Body of pancreas (tissue), 4 donors: ENCODE measurements at places on chromosomes 4 and X. TPM values are rescaled to one million over a fixed set of nuclear protein-coding genes. Genes with fewer than 3 reads are reported as not detected.
A peak's percentile ranks its signal among the peaks of the same experiment; 100 is the strongest.

DNA sequence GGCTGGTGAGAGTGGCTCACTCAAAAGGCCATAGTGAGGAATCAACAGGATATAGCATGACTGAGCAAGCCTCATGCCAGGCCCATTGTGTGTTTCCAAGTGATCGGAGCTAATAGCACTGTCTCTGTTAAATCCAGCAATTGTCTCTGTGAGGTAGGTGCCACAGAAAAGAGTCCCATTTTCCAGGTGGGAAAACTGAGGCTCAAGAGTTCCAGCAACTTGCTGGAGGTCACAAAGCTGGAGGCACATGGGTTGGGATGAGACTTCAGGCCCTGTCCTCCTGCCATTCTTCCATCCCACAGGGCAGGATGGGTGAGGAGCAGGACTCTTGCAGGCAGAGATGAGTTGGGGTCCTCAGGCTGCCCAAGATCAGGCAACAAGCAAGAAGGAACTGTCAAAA lies 1.1 kb upstream of the CYTL1 start:
- H3K27me3 ChIP-seq = no peaks in the 10 kb centered on the region
- no peak for DNase-seq
- H3K4me1 ChIP-seq = no peaks in the 10 kb centered on the region
- no peaks in the 10 kb centered on the region for H3K36me3 ChIP-seq
- no peak overlapping the region for H3K4me3 ChIP-seq
- H3K27ac ChIP-seq = no peak overlapping the region

- no peaks in the 10 kb centered on the region for H3K27me3 ChIP-seq
- H3K36me3 ChIP-seq = no peaks in the 10 kb centered on the region
- no peak overlapping the region for H3K4me3 ChIP-seq
- H3K27ac ChIP-seq = peak overlapping the region; percentile 49
- DNase-seq = no peak
Measured at GRCh38 chr4:85476381-85476780, 1.4 kb downstream of the ARHGAP24 start.

DNA sequence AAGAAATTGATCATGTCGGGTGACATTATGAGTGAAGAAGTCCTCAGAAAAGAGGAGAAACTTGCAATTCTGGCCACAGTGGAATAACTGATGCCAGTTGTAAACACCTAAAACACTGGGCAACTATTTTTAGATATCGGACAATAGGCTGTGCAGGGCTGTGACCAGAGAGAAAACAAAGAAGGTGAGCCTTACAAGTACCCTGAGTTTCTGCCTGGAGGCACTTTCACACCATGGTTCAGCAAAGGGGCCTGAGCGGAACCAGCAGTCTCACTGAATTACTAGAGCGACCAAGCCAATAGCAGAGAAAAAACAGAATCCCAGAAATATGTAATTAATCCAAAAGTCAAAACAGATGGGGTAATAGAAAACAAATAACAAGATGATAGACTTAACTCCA lies 11.2 kb downstream of the IRAK1 start:
- no peak for DNase-seq
- H3K27ac ChIP-seq = no peak overlapping the region
- no peaks in the 10 kb centered on the region for H3K27me3 ChIP-seq
- peaks cover 32% of the 10 kb centered on the region for H3K4me1 ChIP-seq

FAM184B gene
- not detected for total RNA-seq

- H3K4me3 ChIP-seq = no peak overlapping the region
- H3K36me3 ChIP-seq = no peaks in the 10 kb centered on the region
- H3K4me1 ChIP-seq = no peaks in the 10 kb centered on the region
- no peak for DNase-seq
Measured at GRCh38 chrX:41599507-41599906, 89.3 kb upstream of the GPR34 start.

PLAC8 gene
- not detected for total RNA-seq

SMR3B gene
- total RNA-seq = not detected

BEX5 gene
- 4.3 TPM for total RNA-seq

TNIP2 gene
- total RNA-seq = 75.8 TPM

IL15 gene
- 0.66 TPM for total RNA-seq

GRCh38 chrX:148601034-148601433 lies 100.6 kb downstream of the AFF2 start:
- DNase-seq = no peak
- no peaks in the 10 kb centered on the region for H3K27me3 ChIP-seq
- no peak overlapping the region for H3K27ac ChIP-seq
- no peaks in the 10 kb centered on the region for H3K4me1 ChIP-seq
- no peak overlapping the region for H3K4me3 ChIP-seq

DNA sequence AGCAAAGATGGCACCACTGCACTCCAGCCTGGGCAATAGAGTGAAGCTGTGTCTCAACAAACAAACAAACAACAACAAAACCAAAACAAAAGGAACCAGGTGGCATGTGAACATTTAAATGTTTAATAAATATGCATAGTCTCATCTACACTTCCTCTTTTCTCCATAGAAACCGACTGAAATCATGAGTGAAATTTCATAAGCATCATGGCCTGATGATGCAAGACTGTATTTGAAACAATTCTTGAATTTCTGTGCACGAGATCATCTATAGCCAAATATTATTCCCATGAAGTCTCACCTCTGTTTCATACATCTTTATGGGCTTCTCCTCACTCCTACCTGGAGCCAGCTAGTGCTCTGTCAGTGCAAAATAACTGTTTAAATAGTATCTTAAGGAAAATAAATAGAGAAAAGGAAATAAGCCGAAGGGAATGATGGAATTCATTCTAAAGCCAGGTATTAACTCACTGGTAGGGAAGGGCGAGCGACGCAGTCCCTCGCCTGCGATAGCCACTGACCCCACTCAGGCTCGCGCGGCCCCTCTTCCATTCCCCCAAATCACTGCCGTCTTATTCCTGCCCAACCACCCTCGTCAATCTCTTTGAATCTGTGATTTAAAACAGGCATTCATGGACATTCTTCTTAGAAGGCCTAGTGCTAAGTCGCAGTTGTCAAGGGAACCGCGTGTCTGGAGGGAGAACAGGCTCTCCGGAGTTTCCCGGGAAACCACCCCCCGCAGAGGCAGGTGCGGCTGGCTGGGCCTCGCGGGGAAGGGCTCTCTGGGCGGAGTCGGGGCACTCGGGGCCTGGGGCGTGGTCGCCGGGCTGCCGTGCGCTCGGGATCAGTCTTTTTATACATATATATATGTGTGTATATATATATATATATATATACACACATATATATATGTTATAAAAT lies 52.4 kb upstream of the TRIM2 start:
- no peaks in the 10 kb centered on the region for H3K36me3 ChIP-seq
- DNase-seq = peak; percentile 85
- no peak overlapping the region for H3K4me3 ChIP-seq
- peak overlapping the region; percentile 68 for H3K27ac ChIP-seq

DNA sequence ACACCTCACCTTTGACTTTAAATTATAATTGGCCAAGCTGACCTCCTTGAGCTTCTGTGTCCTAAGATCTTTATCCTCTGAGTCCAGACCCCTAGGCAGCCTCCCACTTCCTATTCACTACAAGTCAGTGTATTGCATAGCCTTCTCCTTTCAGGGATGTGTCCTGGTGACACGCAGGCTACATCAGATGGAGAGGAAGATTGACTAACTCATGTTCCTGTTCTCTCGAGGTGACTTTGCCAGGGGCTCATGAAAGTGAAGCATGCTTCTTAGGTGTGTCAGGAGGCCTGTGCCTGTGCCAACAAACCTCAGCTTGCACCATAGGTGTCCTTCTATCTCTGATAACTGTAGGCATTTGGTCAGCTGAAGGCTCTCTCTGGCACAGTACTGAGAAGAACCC lies 195.7 kb upstream of the HS3ST1 start:
- no peaks in the 10 kb centered on the region for H3K4me1 ChIP-seq
- DNase-seq = no peak
- H3K27me3 ChIP-seq = no peaks in the 10 kb centered on the region
- no peak overlapping the region for H3K4me3 ChIP-seq

DNA sequence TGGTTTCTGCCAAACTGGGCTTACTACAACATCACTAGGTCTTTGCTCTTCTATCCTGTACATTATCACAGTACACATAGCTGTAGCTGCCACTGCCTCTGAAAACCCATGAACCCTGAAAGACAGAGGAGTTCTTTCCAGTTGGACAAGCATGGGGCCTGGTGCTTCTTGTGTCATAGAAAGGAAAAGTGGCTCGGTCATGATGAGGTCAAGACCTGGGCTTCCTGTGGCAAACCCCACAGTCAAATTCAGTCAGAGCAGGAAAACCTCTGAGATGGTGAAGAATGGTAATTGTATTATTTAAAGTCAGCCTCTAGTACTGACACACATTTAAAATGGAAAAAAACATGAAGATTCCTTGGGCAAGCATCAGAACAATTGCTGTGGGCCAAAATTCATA lies 133.3 kb upstream of the PRPS2 start:
- H3K4me3 ChIP-seq = no peak overlapping the region
- H3K27ac ChIP-seq = no peak overlapping the region
- no peaks in the 10 kb centered on the region for H3K36me3 ChIP-seq
- no peak for DNase-seq
- no peaks in the 10 kb centered on the region for H3K4me1 ChIP-seq

RRAGB gene
- 5.9 TPM for total RNA-seq

GRCh38 chrX:25721564-25721963 lies 416.6 kb upstream of the MAGEB18 start:
- no peak for DNase-seq
- H3K36me3 ChIP-seq = no peaks in the 10 kb centered on the region
- no peak overlapping the region for H3K4me3 ChIP-seq
- H3K4me1 ChIP-seq = no peaks in the 10 kb centered on the region
- H3K27ac ChIP-seq = no peak overlapping the region

- H3K4me3 ChIP-seq = no peak overlapping the region
- H3K4me1 ChIP-seq = no peaks in the 10 kb centered on the region
- no peak overlapping the region for H3K27ac ChIP-seq
- no peaks in the 10 kb centered on the region for H3K36me3 ChIP-seq
Measured at GRCh38 chrX:129818123-129818522, 25.6 kb downstream of the ZDHHC9 start.

LDB2 gene
- 16.5 TPM for total RNA-seq

DNA sequence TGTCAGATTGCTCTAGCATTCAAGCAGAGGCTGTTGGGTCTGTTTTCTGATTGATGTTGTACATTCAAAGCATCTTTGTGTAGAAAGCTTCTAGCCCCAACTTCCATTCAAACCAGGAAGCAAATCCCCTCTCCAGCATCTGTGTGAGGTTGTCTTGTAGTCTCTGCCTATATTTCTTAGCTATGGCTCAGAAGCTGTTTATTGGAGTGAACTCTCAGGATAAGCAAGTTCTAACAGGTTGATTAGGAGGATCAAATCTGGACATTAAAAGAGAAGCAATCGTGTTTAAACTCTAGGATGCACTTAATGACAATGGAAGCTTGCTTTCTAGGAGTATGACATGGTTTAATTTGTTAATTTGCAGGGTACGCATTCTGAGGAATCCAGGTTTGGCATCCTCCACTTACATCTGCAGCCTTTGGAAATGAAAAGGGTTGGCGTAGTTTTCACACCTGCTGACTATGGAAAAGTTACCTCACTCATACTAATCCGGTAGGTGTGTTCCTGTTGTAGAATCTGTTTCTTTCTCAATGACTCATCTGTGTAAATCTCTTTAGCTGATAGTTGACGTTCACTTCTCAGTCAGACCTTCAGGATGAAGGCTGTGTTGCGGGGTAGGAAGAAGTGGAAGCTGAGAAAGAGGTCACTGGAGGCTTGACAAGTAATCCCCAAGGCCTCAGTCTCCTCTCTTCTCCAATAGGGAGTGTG lies 88.0 kb upstream of the TLR2 start:
- H3K27me3 ChIP-seq = no peaks in the 10 kb centered on the region
- H3K27ac ChIP-seq = no peak overlapping the region
- H3K4me1 ChIP-seq = no peaks in the 10 kb centered on the region

DNA sequence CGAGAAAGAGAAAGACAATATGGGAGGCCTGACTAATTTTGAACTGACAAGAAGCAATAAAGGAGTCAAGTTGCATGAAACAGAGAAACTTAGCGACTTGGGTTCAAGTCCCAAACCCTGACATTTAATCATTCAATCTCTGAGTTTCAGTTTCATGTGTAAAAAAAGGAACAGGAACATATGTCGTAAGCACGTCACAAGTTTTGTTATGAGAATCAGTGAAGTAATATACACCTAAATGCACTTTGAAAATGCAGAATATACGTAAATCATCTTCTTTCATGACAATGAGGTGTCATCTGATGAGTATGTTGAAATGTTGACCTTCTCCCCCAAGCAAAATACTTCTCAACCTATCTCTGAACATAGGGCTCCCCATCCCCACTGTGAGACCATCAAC lies 10.4 kb downstream of the ACOT9 start:
- no peaks in the 10 kb centered on the region for H3K27me3 ChIP-seq
- H3K36me3 ChIP-seq = no peaks in the 10 kb centered on the region
- DNase-seq = no peak
- no peak overlapping the region for H3K4me3 ChIP-seq
- H3K4me1 ChIP-seq = no peaks in the 10 kb centered on the region
- H3K27ac ChIP-seq = no peak overlapping the region

RBM47 gene
- 99.5 TPM for total RNA-seq

DNA sequence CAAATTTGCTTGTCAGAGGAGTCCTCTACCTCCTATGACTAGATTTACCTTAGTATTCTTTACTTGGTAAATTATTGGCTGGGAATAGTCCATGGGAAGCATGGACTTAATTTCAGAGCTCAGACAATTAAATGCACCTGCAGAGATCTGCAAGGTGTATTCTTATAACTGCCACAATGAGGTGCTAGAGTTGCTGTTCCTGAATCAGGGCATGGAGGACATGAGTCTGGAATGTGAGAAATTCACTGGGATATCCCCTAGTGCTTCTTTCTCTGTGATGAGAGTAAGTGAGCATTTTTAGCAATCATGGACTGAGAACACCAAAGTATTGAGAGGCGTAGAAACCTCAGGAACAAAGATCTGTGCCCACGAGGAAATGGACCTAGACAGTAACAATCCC lies 32.9 kb upstream of the GRID2 start:
- no peaks in the 10 kb centered on the region for H3K4me1 ChIP-seq
- H3K4me3 ChIP-seq = no peak overlapping the region
- H3K27ac ChIP-seq = no peak overlapping the region
- DNase-seq = no peak
- no peaks in the 10 kb centered on the region for H3K27me3 ChIP-seq
- H3K36me3 ChIP-seq = no peaks in the 10 kb centered on the region

COL4A6 gene
- under 0.01 TPM for total RNA-seq

DNA sequence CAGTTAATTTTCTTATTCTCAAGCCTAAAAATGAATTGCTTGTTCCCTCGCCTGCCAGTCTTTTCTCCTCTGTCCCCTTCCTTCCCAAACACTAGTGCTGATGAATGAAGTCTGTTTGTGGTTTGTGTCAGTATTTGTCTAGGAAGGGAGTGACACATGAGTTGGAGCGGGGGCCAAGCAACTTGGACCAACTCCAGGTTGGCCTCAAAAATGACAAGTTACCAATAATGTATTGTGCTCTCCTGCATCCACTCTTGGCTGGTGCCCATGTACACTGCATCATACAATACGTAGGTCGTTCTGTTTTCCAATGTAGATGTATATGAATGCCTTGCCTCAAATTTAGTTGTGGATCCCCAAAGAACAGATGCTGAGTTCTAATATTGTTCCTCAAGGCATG lies 223.0 kb upstream of the GPC4 start:
- peaks cover 10% of the 10 kb centered on the region for H3K4me1 ChIP-seq
- H3K4me3 ChIP-seq = no peak overlapping the region
- DNase-seq = no peak
- H3K27me3 ChIP-seq = no peaks in the 10 kb centered on the region

UGT8 gene
- 8.3 TPM for total RNA-seq
